T-helper 2 cell (primary cell): ENCODE measurements at places on chromosomes 2 and 18.

DNA sequence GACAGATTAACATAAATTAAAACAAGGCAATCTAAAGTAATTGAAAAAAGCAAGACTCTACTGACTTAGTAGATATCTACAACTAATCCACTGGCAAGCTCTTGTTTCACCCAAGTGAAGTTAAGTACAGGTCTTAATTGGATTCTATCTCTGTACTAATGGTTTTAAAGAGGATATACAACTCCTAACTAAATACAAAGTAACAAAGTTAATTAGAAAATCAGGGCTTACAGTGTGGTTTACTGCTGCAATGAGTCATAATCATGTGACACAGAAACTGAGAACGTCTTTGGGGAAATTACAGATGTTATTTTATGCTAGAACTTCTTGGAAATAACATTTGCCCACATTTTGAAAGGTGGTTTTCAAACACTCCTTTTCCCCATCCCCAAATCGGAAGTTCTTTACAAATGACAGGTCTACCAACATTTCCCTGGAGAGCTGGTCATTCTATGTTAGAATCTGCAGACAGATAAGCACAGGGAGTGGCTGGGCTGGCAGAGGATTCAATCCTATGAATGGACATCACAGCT is 245.3 kb downstream of the STK39 start:
- DNase-seq = no peak

DNA sequence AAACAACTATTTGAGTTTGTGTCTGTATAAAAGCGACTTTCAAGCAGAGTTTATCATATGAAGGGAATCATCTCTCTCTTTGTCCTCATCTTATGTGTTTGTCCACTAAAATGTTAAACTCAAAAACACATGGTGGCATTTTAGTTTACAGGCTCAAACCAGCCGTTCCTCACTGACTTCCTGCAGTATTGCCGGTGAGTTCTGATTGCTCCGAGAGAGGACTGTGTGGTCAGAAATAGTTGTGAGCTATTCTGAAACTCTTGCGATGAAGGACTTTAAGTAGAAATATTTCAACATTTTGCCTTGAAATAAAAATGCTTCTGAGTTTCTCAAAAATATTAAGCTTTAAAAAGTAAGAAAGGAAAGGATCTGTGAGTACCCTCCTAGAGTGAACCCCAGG is 163.2 kb upstream of the CAVIN2 start:
- no peak for DNase-seq

DNA sequence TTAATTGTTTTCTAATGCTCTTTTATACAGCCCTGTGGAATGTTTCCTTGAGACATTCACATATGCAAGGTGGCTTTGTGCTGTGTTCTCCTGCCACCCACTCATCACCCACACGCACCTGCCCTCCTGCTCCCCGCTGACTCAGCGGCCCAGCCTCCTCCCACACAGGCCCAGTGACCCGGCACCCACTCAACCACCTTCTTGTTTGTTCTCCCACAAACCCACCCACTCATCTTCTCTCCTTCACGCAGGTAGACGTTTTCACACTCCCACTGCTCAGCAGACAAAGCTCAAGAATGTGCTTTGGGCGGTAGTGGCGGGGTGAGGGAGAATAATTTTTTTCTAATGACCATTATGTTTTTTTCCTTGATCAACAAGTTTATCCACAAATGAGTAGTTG is 28.6 kb upstream of the NEMP2 start:
- DNase-seq = peak; percentile 19

DNA sequence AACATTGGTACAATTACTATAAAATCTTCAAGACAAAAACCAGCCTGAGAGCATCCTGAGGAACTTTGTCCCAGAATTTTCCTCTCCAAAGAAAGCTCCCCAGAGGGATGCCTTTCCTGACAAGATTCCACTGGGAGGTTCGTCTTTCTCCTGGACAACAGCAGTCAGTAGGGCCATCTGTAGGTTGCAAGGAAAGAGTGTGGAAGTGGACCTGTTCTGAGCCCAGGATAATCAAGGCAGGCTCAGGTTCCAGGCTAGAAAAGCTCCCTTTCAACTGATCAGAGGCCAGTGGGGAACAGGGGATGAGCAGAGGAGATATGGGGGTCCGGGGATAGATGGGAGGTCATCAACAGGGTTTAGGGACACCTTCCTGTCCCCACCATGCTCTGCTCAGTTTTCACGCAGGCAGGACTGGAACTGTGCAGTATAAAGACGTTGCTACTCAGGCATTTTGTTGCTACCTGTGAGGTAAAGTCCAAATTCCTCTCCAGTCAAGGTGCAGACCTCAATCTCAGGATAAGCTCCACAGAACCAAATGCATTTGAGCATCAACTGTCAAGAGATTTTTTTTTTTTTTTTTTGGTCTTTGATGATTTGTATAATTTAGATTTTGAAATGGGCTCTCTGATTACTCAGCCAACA is 126.2 kb downstream of the STRN start:
- no peak for DNase-seq

DNA sequence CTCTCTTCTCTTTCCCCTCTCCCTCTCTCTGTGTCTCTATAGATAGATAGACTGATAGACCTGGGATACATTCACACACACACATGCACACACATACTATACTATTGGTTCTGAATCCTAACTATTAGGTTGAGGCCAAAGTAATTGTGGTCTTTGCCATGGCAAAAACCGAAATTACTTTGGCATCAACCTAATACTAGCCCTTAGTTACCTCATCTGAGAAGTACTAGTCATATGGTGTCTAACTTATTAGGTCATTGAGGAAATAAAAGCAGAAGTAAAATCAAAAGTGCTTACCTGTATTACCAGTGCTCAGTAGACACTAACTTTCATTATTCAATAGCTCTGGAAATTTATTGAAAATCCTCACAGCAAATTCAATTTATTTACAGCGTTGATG is 451.5 kb downstream of the EPHA4 start:
- no peak for DNase-seq

- DNase-seq = no peak
Measured at GRCh38 chr2:186925514-186925913, 76.5 kb upstream of the ZSWIM2 start.

- DNase-seq = no peak
Measured at GRCh38 chr2:105567996-105568494, 169.2 kb upstream of the FHL2 start.

- no peak for DNase-seq
Measured at GRCh38 chr2:68383778-68384177, 18.7 kb downstream of the PLEK start.

GRCh38 chr2:206800506-206801417 is 35.4 kb downstream of the FASTKD2 start:
- DNase-seq = no peak

DNA sequence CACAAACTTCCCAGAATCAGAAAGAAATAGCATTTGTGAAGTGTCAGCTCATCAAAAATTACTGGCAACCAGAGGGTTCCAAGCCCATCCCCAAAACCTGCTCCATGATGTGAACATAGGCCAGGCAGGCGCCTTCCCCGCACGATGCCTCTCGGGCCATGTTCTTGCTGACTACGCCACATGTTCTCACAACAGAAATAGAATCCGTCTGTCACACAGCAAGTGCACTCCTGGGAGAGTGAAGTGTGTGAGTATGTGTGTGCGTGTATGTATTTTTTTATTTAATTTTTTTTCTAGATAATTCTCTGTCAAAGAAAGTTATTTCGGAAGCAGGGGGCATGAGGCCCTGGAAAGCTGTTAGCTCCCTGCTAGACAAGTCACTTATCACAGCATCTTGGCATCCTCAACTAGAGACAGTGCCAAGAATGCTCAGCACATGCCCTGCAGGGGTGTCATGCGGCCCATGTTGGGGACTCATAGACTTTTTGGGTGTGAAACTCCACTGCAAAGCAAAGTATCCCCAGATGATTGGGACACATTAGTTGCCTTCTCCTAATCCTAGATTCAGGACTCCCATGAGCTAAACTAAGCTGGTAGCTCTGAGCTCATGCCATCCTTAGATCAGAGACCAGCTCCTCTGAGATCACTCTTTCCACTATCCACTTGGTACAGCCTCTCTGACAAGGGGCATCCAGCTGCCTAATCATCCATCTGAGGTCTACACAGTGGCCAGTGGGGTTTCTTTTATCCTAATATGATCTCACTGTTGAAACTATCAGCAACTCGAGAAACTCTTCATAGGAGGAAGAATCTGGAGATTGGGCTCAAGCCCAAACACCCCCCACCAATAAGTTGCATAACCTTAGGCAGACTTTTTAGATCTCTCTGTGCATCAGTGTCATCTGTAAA is 53.2 kb upstream of the CYRIA start:
- DNase-seq = no peak

DNA sequence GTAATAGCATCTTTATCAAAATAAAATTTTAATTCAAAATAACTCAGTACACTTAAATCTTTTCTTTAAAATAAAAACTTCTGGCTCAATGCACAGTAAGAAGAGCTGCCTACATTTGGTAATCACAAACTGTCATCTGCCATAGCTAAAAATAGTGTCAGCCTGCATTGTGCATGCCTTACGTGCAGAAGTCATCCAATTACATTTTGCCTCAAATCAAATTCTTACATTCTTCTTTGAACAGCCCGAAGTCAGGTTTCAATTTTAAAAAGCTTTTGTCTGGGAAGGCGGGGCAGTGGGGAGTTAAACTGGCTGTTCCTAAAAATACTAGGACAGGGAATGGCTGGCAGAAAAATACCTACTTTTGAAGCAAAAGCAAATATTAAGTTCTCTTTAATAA is 51.1 kb downstream of the RTN4 start:
- peak; percentile 47 for DNase-seq

- DNase-seq = no peak
Measured at GRCh38 chr2:212005085-212005671, 533.4 kb downstream of the ERBB4 start.

DNA sequence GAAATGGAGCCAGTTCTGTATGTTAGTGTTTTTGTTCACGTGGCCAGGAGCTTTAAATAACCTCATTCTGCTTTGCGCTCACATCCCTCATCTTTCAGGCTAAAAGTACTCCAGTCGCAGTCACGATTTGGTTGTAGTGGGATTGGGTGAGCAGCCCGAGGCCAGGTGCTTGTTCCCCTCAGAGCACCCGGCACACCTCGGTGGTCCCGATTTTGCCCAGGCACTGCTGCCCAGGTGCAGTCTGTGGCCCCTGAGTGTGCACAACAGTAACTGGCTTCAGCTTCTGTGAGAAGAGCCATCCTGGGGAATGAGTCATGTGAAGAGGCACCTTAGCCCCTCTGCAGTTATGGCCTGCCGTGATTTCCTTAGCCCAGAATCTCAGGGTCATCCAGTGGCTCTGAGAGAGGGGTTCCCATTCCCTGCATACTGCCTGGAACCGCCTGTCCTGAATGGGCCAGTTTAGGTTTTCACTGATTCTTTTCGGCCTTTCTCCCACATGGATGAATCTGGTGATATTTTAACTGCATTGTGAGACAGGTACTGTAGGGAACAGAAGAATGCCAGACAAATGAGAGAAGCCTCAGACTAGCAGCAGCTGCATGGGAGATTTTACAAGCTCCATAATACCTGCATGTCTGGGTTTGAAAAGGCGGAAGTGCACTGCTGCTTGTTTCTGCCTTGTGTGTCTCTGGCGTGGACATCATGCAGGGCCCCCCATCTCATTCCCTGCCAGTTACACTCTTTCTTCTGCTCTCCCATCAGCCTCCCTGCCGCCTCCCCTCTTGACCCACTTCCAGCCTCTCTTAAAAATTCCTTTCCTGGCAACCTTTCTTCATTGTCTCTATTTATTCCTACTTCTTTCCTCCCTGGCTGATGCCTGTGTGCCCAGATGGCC is 33.5 kb downstream of the IMPA2 start:
- no peak for DNase-seq

- DNase-seq = no peak
Measured at GRCh38 chr18:48203961-48204666, 205.1 kb downstream of the ZBTB7C start.

- no peak for DNase-seq
Measured at GRCh38 chr2:45664635-45665261, 13.3 kb downstream of the PRKCE start.

DNA sequence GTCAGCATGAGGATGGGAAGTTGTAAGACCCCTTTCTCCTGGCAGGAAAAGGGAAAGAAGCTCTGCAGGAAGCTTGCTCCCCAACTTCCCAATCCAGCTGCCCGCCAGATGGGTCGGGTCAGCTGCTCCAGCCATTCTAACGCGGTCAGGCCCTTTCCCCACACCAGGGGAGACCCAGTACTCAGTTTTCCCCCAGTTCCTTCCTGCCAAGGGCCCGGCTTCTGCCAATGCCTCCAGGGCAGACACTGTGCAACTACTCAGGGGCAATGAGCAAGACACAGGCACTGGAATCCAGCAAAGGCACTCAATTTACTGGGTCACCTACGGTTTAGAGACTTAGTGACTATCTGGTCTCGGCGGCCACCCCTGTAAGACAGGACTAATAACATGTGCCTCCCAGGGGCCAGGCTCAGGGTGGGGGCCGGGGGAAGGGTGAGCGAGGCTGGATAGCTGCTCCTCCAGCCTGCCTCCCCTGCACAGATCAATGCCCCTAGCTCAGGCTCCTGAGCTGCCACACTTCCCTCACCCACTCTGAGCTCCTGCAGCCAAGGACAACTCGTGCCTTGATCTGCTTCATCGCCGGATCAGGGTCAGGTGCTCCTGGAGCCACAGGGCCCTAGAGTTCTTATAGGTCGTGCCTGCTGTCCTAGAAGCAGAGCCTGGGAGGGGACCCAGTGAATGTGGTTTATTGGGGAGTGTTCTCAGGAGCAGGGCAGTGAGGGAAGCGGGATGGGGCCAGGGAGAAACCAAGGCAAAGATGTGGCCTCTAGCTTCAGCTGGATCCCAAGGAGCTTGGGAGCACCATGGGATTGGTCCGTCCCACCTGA is 171.1 kb downstream of the ZFP36L2 start:
- DNase-seq = no peak

DNA sequence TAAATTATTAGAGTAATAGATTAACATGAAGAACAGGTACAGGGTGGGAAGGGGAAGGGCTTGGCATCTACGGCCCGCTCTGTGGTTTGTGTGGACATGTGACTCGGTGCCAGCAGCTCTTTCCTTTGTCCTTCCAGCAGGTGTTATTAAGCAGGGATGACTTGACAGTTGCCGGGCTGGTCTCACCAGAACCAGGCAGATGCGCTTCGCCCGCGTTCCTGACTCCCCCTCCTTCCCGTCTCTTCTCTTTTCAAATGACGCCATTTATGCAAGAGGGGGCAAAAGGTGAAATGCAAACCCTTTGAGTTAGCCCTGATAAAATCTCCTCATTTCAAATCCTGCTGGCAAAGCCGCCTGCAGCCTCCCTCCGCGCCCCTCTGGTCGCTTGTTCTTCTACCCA is 38.9 kb upstream of the MGAT4A start:
- peak; percentile 29 for DNase-seq

GRCh38 chr2:109629867-109630266 is 15.7 kb downstream of the SOWAHC start:
- no peak for DNase-seq

DNA sequence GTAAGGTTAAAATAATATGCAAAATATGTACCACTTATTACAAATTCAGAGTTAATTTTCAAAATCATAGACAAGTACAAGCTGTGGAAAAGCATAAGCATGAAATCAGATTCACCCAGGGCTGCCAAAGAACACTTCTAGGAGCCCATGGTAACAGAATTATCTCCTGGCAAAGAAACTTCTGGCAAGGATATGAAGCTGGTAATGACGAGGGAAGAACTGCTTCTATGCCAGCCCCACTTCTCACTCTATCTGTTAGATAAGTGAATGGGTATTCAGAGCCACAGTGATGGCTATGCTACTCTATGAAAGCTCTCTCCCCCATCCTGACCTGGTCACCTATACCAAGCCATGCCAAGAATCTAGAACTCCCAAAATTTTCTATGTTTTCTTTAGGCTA is 36.9 kb upstream of the PDE1A start:
- DNase-seq = no peak
